ENCODE measurements at places on chromosomes 5 and 9.

DNA sequence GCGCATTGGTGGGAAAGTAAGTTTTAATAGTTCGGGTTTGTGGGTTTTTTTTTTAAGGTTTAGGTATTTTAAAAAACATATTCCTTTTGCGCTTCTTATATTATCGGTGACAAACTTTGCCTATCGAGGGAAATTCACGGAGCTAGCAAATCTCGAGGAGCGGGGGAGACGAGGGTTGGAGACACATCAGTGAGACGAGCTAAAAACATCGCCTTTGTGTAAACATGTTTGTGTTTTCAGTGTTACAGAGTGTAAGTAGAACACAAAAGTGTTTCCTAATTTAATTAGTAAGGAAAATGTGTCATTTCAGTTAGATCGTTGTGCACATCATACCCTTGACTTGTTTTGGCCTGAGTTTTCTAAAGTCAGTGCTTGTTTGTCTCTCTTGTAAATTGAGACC lies 945 bp downstream of the BTF3 start:
- DNase-seq = no peak

- no peak for DNase-seq
These were observed 125.8 kb downstream of the GALNT10 start for GRCh38 chr5:154316223-154316935.

GRCh38 chr5:102921341-102922044 lies 166.4 kb downstream of the PAM start:
- DNase-seq = no peak

- DNase-seq = peak; percentile 4
These were observed 518.2 kb downstream of the TLR4 start for GRCh38 chr9:118222375-118222774.

DNA sequence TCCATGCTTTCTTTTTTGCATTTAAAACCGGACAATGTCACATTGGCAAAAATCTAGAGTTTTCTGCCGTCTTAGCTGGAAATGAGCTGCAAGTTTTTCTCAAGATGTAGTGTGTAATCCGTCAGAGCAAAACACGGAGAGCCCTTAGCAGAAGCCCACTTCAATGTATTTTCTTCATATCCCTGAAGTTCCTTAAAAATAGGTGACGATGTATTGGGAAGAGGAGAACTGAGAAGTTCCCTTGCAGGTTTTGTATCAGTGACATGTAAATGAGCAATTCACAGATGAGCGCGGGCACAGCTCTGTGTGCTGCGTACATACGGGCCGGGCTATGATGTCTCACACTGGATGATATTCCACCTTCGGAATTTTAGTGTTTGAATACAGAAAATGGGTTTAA lies 14.8 kb upstream of the CLPTM1L start:
- DNase-seq = no peak

All from NCI-H1092 (cell line).